ENCODE measurements at places on chromosomes 1 and 21.

- no peak for DNase-seq
Observed at GRCh38 chr1:93591676-93592550, 89.7 kb downstream of the BCAR3 start.

GRCh38 chr1:230534224-230534623 lies 108.1 kb upstream of the COG2 start:
- DNase-seq, result no peak

DNA sequence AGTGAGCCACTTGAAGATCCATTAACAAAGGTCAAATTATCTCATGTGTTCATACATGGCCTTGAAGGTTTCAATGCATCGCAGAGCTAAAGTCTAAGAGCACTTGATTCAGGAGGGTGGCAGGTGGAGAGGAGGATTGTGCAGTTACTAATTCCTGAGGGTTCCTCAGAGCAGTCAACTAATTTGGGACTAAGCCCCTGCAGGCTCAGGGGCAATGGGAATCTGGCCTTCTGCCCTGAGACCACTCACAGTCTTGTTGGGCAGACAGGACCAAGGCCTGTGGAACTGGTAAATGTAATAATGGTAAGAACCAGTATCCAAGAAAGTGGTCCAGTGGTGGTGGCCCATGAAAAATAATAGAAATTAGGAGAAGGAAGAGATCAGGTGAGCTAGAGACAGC lies 127.4 kb upstream of the HMGB4 start:
- no peak for DNase-seq

GRCh38 chr21:16372586-16372985 lies 642.8 kb downstream of the USP25 start:
- DNase-seq, result no peak

GRCh38 chr1:33469691-33470090 lies 2.8 kb upstream of the ZSCAN20 start:
- DNase-seq, result no peak

DNA sequence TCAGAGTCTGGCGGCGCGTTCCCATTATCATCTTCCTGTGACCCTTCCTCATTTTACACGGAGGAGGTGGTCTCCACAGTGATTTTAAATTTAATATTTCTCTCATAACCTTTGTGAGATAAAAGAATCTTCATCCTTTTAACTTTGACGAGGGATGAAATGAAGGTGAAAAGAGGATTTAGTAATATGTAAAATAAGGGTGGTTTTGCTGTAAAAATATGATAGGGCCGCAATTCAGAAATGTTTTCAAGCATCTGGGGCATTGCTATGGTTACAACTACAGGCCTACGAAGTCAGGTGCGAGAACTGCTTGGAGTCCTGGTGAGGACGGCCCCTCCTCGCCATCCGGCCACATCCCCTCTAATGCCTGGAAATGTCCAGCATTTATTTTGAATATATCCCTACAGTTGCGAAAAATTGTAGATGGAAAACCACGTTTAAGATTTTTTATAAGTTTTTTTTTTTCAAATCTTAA lies 422 bp upstream of the RSBN1 start:
- DNase-seq, result no peak

DNA sequence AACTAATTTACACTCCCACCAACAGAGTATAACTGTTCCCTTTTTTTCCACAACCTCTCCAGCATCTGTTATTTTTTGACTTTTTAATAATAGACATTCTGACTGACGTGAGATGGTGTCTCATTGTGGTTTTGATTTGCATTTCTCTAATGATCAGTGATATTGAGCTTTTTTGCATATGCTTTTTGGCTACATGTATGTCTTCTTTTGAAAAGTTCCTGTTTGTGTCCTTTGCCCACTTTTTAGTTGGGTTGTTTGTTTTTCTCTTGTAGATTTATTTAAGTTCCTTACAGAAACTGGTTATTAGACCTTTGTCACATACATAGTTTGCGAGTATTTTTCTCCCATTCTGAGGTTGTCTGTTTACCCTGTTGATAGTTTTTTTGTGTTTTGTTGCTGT lies 375.2 kb downstream of the MATN1 start:
- DNase-seq, result no peak

DNA sequence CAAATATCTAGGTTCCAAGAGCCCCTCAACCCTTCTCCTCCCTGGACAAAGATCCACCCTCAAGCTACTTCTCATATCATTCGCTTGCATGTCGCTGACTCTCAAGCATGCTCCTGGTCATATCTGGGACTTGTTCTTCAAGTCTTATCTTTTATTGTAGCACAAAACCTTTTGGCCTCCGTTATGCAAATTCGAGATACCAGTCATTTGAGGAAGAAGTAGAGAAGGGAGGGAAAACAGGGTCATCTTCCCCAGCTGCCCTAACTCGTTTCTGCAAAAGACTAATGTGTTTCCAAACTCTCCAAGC lies 63.8 kb upstream of the ETS2 start:
- DNase-seq, result no peak

DNA sequence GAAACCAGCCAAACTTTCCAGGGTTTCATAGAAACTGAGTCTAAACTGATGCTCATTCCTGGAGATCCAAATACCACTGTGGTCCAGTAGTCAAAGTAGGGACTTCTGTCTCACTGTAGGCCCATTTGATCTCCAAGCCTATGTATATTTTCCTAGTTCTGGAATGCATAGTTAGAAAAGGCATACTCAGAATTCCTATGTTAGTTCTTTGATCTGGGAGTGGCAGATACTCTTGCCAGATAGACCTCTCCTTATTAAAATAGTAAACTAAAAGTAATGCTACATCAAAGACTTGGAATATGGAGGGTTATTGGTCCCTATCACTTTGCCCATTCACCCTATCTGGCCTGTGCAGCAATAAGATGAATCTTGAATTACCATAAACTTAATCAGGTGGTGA lies 10.4 kb upstream of the SGIP1 start:
- DNase-seq, result no peak

DNA sequence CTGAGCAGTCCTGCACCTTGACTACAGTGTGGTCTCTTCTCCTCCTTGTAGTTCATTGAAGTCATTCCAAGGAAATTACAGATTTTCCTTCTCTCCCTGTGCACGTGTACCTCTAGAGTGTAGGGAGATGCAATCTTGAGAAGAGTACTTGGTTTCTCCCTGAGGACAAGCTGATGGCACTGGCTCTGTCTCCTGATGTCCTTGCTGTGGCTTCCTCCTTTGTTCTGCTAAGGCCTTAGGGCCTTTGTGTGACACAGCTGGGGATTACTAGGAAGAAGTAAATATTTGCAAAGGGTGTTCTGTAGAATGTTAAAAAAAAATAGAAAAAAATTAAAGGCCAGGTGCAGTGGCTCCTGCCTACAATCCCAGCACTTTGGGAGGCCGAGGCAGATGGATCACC lies 66.2 kb upstream of the APOBEC4 start:
- no peak for DNase-seq

DNA sequence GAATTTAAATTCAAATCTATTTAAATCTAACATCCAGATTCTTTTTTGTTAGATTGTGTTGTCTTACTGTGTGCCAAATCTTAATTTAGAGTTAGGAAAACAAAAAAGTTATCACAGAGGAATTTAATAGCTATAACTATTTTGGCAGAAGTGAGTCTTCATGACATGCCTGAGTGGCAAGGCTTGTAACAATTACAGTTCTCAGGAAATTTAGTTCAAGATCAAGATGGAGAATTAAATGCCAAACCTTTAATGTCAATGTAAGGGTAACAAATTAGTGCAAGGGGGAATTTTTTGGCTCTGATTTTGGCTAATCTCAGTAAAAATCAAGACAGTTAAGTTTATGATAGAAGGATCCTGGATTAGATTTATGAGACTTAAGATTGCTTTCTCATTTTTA lies 58.4 kb downstream of the GDAP2 start:
- no peak for DNase-seq

GRCh38 chr1:94719926-94720793 lies 100.0 kb upstream of the SLC44A3 start:
- no peak for DNase-seq

DNA sequence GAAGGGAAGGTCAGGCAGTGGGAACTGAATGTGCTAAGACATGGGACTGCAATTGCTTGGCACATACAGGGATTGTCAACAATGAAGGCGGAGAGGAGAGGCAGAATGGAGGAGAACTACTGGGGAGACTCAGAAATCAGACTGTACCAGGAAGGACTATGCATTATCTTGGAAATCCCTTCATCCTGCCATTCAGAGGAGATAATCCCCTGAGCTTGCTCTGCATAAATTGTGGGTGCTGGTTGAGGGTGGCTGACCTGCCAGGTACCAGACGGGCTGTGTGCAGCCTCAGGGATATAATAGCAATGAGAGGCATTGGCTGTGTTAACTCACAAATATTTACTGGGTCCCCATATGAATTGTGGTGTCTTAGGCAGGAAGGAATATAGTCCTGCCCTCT lies 5.0 kb upstream of the TRABD2B start:
- DNase-seq, result no peak

GRCh38 chr21:38303300-38303699 lies 46.5 kb downstream of the KCNJ15 start:
- DNase-seq, result no peak

DNA sequence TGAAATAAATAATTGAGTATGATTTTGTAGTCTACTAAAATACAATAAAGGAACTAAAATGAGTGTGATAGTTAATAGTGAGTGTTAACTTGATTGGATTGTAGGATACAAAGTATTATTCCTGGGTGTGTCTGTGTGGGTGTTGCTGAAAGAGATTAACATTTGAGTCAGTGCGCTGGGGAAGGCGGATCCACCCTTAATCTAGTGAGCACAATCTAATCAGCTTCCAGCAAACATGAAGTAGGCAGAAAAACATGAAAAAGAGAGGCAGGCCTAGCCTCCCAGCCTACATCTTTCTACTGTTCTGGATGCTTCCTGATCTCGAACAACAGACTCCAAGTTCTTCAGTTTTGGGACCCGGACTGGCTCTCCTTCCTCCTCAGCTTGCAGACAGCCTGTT lies 1716.6 kb downstream of the MRPL39 start:
- no peak for DNase-seq

- DNase-seq, result no peak
Observed at GRCh38 chr1:56469640-56470371, 109.6 kb downstream of the PLPP3 start.

DNA sequence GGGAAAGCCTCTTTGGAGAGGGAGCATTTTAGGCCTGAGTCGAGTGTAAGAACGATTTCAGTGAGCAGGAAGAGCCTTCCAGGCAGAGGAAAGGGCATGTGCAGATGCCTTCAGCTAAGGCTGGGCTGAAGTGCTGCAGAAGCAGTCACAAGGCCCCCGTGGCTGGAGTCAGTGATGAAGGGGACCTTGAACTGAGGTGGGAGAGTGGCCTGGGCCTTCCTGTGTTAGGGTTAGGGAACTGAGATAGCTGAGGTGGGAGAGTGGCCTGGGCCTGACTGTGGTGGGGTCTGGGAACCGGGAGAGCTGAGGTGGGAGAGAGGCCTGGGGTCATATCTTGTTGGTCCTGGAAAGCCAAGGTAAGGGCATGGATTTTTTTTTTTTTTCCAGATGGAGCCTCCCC lies 50.9 kb upstream of the ETV3 start:
- DNase-seq, result no peak

DNA sequence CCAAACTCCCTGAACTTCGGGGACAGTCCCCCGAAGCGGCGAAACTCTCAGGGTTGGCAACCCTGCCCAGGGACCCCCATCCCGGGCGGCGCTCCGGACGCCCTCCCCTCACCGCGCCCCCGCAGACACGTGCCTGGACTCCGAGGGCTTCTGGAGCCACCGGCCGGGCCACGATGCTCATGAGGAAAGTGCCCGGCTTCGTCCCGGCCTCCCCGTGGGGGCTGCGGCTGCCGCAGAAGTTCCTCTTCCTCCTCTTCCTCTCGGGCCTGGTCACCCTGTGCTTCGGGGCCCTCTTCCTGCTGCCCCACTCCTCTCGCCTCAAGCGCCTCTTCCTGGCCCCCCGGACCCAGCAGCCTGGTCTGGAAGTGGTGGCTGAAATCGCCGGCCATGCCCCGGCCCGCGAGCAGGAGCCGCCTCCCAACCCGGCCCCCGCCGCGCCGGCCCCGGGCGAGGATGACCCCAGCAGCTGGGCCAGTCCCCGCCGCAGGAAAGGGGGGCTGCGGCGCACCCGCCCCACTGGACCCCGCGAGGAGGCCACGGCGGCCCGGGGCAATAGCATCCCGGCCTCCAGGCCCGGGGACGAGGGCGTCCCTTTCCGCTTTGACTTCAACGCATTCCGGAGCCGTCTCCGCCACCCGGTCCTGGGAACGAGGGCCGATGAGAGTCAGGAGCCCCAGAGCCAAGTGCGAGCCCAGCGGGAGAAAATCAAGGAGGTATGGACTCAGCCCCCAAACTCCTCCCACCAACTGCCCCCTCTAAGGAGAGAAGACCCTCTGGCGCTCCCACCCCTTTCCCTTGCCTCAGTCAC lies 1.2 kb downstream of the MAN1C1 start:
- no peak for DNase-seq

GRCh38 chr1:167805041-167805556 lies 83.3 kb downstream of the MPZL1 start:
- no peak for DNase-seq

- no peak for DNase-seq
Observed at GRCh38 chr1:67270541-67270940, 37.1 kb upstream of the IL12RB2 start.

DNA sequence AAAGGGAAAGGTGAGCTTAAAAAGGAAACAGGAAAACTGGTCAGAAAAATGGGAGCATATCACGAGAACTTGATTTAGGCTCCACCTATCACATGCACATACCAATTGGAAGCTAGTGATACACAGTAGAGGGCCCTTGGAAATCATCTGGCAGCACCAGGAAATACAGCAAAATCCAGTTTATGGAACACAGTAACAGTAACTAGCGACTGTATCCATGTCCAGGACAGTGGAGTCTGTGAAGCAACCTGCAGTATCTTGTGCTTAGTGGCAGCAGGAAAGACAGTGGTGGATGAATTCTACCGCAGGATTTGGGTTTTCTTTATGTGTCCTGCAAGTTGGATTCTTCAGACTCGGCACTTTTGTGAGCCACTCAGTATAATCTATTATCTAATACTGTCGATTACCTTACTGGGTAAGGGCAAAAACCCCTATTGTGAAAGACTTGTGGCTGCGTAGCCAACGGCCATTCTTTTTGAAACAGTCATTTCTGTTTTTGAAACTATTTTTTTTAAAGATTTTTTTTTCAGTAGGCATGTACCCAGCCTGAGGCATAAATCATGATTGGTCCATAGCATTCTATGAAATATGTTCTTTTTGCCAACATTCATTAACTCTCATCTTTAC lies 1.6 kb upstream of the KDM4A start:
- no peak for DNase-seq

DNA sequence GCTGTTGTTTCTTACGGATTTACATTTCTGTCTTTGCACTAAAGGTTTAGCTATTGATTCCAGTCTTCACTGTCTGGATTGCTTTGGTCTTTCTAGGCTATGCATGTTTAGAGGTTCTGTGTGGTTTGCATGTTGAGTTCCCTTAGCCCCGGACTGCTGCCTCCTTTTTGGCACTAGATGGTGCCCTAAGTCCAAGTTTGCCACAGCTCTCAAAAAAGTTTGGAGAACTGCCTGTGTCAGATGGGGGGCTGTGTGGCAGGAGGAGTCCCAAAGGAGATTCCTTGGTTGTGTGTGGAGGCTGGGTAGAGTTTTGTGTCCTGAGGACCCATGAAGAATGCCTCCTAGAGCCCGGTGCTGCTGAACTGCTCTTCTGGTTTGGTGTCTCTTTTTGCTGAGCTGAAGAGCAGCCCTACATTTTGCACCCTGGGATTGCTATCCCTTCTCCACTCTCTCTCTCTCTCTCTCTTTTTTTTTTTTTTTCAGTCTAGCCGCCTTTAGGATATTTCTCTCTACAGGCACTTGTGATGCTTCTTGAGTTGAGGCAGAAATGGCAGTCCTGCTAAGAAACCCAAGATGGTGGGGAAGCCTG lies 74.4 kb downstream of the PTGS2 start:
- DNase-seq, result no peak

- DNase-seq, result no peak
Observed at GRCh38 chr1:42822800-42823392, 5.7 kb upstream of the SVBP start.
